Endothelial cell of umbilical vein (primary cell): ENCODE measurements at places on chromosomes 3 and 15. TPM values are rescaled to one million over a fixed set of nuclear protein-coding genes. Genes with fewer than 3 reads are reported as not detected.

VILL gene
- total RNA-seq, result 6.9 and 9.0 TPM in 2 replicates

PRTG gene
- 8.2 and 12.4 TPM in 2 replicates for total RNA-seq

CTXN2 gene
- 0.14 TPM in 1 of 2 replicates, not detected in the other for total RNA-seq

CACNA2D3 gene
- total RNA-seq, result not detected in 2 replicates

CPNE9 gene
- not detected in 2 replicates for total RNA-seq

DNA sequence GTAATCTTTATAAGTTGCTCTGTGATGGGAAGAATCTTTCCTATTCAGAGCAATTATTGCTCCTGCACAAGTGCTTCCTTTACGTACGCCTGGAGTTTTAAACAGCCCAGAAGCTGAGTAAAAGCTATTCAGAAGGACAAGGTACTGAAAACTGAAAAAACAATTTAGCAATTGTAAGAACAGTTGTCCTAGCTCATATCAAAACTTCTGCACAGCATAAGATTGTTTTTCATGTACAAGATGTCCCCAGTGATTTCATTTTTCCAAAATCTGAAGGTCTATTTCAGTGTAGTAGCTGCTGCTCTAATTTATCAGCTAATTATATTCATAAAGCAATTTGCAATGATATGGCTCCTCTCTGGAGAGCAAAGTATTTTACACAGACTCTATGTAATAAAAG lies 23.7 kb downstream of the KCNAB1 start:
- DNase-seq, result no peak

GRCh38 chr3:4758249-4758860 lies 220.9 kb upstream of the BHLHE40 start:
- DNase-seq, result no peak

DNA sequence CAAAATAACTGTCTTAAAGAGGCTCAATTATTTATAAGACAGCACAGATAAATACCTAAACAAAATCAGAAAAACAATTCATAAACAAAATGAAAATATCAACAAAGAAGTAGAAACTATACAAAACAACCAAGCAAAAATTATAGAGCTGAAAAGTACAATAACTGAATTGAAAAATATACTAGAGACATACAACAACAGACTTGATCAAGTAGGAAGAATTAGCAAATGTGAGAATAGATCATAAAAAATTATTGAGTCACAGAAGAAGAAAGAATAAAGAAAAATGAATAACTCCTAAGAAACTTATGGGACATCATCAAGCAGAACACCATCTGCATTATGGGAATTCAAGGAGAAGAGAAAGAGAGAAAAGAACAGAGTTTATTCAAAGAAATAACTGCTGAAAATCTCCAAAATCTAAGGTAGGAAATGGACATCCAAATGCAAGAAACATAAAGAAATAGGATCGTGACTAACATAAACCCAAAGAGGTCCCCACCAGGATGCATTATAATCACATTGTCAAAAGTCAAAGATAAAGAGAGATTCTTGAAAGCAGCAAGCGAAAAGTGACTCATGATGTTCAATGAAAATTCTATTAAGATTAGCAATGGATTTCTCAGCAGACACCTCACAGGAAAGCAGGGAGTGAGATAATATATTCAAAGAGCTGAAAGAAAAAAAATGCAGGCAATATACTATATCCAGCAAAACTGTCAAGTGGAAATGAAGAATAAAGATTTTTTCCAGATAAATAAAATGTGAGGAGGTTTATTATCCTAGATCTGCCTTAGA lies 85.9 kb downstream of the DCLK3 start:
- DNase-seq, result no peak

GRCh38 chr15:74381481-74381880 lies 14.0 kb upstream of the CYP11A1 start:
- no peak for DNase-seq
